ENCODE measurements at places on chromosomes 3 and 15.

DNA sequence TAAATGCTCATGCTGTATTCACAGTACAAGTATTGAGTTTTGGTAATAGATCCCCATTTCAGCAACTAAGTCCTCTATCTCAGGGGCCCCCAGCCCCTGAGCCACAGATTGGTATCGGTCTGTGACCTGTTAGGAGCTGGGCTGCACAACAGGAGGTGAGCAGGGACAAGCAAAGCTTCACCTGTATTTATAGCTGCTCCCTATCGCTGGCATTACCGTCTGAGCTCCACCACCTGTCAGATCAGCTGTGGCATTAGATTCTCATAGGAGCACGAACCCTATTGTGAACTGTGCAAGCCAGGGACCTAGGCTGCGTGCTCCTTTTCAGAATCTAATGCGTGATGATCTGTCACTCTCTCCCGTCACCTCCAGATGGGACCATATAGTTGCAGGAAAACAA is 262.8 kb upstream of the UBE2E2 start:
- no peak for DNase-seq

DNA sequence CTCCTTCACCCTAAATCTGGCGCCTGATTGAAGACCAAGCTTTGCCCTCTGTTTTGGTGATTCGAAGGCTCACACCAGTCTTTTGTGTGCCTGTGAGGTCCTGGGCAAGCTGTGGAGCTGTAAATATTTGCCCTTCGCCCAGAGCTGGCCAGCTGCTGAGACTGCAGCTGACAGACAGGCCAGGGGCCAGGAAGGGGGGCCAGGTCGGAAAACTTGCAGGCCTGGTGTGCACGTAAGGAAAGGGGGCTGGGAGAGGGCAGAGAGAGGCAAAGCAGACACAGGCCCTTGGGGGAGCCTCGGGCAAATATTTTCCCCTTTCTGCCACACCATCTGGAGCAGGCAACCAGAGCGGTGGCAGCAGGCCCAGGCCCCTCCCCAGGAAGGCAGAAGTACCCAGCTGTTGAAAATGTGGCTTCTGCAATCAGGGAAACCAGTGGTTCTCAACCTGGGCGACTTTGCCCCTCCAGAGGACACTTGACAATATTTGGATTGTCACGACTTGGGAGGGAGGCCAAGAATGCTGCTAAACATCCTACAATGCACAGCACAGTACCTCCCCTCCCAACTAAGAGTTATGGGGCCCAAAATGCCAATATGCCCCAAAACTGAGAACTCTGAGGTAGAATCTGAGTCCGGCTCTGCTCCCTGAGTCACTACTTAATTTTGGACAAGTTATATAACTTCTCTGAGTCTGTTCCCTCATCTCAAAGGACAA is 2.5 kb downstream of the PDZRN3 start:
- no peak for DNase-seq

GRCh38 chr3:190443257-190443656 is 6.4 kb downstream of the TMEM207 start:
- no peak for DNase-seq

- DNase-seq, result no peak
Measured at GRCh38 chr15:28096670-28097431, 2.3 kb downstream of the OCA2 start.

DNA sequence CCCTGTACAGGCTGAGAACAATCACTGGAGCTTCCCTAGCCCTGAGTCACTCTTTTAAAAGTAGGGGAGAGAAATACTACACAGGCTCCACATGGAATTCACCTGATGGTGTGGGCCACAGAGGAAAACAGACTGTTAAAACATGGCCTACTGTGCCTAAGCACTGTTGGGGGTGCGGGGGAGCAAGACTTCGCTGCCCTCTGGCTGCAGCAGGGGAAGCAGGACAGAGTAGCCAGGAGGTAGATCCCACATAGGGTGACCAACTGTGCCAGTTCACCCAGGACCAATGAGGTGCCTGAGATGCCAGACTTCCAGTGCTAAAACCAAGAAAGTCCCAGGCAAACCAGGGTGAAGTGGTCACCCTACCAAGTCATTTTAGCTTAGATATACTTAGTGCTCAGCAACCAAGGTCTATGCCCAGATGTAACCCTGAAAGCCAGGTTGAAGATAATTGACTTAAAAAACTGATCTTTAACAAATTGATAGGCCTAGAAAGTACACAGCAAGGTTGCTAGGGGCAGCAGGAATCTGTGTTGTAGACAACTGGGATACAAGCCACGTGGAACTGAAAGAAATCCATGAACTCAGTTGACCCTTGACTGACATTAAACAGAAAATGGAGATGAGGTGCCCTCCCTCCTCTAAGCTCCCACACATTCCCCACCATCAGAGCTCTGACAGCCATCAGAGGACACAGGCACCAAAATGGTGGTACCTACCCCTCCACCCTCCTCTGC is 344.2 kb upstream of the PPP2R3A start:
- DNase-seq, result no peak

DNA sequence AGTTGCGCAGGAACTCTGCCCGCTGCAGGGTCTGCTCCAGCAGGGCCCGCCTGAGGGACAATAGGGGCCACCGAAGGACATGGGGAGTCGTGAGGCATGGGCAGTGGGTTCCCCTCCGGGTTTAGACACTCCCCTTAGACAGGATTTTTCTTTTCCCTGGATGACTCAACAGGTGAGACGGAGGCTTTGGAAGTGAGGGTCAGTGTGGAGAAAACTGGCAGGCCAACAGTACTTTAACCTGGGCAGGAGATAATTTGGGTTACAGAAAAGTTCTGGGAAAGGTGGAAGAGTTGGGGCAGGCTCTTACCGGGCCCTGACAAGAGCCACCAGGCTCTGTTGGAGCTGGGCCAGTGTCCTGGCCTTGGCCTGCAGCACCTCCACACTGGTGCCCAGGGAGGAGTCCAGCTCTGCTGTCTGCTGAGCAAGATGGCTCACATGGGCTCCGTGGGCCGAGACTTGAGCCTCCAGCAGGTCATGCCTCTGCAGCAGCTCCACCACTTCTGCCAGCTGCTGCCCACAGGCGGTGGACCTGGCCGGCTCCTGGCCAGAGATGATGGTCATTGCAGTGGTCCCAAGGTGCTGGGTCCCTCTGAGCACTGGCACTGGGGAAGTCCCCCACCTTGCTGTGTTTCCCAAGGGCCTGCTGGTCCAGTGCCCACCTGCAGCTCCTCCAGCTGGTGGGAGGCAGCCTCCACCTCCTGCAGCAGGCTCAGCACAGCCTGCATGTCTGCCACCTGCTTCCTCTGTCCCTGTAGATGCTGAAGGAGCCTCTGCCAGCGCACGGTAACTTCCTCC is 11.0 kb downstream of the SPTBN5 start:
- DNase-seq, result no peak

DNA sequence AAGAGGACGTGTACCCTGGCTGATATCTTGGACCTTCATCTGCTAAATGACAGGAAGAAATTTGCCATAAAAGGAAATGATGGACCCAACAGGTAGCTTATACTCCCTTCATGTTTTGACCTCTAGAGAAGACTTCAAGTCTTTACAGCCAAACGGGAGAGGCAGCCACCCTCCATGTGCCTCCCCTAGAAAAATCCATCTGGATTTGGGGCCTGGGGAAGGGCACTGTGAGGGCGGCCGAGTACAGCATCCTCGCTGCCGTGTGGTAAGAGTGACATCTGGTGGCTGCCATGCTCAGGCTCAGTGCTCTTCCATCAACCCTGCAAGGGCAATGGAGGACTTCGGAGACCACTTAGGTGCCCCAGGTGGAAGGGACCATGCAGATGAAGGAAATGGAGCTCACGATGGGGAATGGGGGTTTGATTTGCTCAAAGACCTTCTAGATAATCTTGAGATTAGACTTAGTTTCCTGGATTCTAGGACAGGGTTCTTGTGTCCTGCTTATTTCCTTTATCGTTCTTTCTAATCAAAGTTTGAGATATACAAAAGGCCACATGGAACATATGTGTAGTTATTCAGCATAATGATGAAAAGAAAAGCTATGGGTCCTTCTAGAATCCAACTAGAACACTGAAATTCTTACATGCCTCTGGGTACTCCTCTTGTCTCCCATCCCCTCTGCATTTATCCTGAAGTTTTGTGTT is 44.4 kb downstream of the AQP9 start:
- peak; percentile 41 for DNase-seq
